T follicular helper cell (primary cell): ENCODE measurements at places on chromosomes 11 and 22.

DNA sequence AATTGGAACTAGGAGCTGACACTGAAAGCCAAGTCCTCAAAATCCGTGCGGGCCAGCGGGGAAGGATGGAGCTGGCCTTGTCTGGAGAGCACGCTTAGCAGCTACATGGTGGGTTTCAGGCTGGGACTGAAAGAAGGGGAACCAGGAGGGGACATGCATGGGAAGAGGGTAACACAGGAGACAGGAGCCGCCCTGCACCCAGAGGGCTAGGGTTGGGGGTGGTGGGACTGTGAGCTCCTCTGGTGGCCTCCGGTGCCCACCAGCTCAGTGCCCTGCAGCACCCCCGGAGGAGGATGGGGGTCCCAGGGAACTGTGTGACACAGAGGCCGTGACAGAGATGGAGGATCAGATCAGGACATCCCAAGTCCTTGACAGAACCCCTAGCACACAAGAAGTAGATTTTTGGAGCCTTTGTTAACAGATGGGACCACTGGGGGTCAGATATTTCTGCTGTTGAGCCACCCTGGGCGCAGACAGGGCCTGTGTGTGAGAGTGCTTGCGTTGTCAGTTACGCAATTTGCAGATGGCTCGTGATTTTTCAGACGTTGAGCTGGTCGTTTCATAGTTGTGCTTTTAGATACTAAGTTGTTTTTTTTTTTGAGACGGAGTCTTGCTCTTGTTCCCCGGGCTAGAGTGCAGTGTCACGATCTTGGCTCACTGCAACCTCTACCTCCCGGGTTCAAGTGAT lies 21.3 kb upstream of the GRAMD4 start:
- DNase-seq: no peak

DNA sequence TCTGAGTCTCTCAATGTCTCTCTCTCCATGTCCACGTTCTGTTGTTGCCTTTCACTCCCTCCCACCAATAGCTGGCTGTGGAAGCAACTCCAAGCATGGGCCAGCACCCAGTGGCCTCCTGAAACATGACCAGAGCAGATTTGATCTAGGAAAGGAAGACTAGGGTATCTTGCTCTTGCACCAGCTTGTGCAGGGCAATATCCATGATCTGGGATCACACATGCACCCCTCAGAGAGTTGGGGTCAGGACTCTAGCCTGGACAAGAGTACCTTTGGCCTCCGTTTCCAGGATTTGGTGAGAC lies 34.5 kb upstream of the RIC3 start:
- no peak for DNase-seq

GRCh38 chr11:60984636-60985035 lies 13.2 kb downstream of the CD6 start:
- DNase-seq: no peak

DNA sequence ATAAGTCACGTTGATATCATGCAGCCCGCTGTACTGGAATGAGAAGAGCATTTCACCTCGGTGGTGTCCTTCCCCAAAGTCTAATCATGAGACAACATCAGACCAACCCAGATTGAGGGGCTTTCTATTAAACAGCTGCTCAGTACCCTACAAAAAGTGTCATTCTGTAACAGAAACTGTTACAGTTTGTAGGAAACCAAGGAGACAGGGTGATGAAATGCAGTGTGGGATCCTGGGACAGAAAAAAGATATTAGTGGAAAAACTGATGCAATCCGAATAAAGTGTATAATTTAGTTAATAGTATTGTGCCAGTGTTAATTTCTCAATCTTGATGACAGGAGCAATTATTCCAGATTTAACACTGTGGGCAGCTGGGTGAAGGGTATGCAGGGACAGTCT lies 128.0 kb downstream of the MICAL2 start:
- no peak for DNase-seq

DNA sequence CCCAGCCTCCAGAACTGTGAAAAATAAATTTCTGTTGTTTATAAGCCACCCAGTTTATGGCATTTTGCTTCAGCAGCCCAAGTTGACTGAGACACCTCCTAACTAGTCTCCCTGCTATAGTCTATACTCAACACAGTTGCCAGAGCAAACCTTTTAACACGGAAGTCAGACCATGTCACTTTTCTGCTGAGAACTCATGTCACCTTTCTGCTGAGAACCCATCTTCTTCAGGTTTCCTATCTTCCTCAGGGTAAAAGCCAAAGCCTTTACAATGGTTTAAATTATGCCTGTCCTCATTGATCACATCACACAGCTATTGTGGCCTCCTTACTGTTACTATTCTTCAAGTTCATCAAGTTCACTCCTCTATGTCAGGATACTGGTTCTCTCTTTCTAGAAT lies 74.3 kb upstream of the SOX6 start:
- no peak for DNase-seq

DNA sequence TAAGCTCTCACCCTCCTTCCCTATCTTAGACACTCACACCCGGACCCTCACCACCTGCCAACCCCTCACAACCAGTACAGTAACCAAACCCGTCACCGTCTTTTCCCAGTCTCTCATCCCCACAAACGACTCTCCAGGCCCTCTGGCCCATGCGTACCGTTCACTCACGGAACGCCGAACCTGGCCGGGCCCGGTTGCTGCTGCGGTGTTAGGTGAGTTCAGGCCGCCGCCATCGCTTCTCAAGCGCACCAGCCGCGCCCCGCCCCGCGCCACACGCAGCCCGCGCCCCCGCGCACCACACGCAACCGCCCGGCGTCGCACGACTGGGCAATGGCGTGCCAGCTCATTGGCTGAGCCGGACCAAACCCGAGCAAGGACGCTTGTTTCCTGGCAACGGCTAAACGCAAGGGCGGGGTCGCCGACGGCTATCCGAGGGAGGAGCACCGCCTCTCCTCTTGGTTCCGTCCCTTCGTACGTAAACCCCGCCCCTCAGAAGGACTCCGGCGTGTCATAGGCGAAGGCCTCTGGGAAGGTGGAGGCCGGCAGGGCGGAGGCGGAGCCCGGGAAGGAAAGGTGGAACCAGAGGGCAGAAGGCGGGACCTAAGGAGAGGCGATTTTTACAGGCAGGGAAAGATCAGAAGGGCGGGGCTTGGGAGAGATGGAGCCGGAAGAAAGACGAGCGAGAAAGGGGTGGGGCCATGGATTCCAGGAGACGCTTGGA lies at the start of gene FHIP1B:
FHIP1B (minus strand) TSS at position 250 of the 721 bp plus-strand sequence. CDS start 10,120 bp downstream, outside the sequence.
- peak; percentile 99 for DNase-seq

DNA sequence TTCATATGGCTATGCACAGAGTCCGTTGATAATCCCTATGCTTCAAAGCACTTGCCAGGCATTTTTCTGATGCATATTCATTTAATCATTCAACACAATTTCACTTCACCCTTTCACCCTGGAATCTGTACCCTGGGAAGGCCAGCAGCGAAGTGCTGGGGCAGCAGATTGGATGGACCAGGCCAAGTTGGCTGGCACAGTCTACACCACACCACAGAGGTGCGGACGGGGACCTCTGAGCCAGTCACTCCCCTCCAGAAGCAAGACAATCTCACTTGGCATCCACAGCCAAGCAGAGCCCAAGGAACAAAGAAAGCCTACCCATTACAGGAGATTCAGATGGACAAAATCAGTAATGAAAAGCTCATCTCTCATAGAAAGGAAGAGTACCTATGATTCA lies 130.2 kb downstream of the GALNT18 start:
- no peak for DNase-seq

DNA sequence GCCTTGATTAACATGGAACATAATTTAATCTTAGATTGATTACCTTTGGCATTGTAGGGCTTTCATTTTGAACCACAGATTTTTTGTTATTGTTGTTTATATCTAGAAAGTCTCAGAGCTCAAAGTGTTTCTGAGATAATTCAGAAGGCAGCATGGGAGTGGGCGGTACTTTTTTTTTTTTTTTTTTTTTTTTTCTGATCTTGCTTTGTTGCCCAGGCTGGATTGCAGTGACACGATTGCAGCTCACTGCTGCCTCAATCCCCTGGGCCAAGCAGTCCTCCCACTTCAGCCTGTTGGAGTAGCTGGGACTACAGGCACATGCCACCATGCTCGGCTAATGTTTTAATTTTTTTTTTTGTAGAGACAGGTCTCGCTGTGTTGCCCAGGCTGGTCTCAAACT lies 21.5 kb downstream of the CAT start:
- no peak for DNase-seq

- DNase-seq: no peak
Measured at GRCh38 chr11:68550485-68550817, 89.9 kb downstream of the PPP6R3 start.
